Subcutaneous preadipocyte (primary cell): ENCODE measurements at places on chromosomes 1 and 21. TPM values are rescaled to one million over a fixed set of nuclear protein-coding genes. Genes with fewer than 3 reads are reported as not detected.

GLMP gene
- 54.3 and 69.4 TPM in 2 replicates for total RNA-seq

TRIM58 gene
- 0.98 and 4.0 TPM in 2 replicates for total RNA-seq

RHCE gene
- 0.20 and 0.73 TPM in 2 replicates for total RNA-seq

TBX15 gene
- 7.3 and 27.0 TPM in 2 replicates for total RNA-seq

SLC35F3 gene
- not detected in 2 replicates for total RNA-seq

ORC1 gene
- total RNA-seq: 8.8 and 17.2 TPM in 2 replicates

ZBTB8B gene
- under 0.01 TPM in 1 of 2 replicates, not detected in the other for total RNA-seq

CD1E gene
- total RNA-seq: not detected in 2 replicates

CACNA1S gene
- not detected in 2 replicates for total RNA-seq

SEC16B gene
- 1.2 and 2.6 TPM in 2 replicates for total RNA-seq

THBS3 gene
- total RNA-seq: 9.2 and 14.7 TPM in 2 replicates

TESK2 gene
- total RNA-seq: 1.1 and 1.2 TPM in 2 replicates

KCNJ15 gene
- total RNA-seq: 16.6 and 24.3 TPM in 2 replicates

PIK3C2B gene
- 2.2 and 4.0 TPM in 2 replicates for total RNA-seq

PTGFR gene
- 16.4 and 66.5 TPM in 2 replicates for total RNA-seq

DNASE2B gene
- total RNA-seq: not detected in 2 replicates

SLC45A1 gene
- total RNA-seq: 2.5 and 3.3 TPM in 2 replicates

FBXO2 gene
- total RNA-seq: under 0.01 TPM in 1 of 2 replicates, not detected in the other

PADI1 gene
- total RNA-seq: not detected in 2 replicates

MECR gene
- 36.7 and 43.2 TPM in 2 replicates for total RNA-seq

LY9 gene
- total RNA-seq: not detected in 2 replicates

TARDBP gene
- total RNA-seq: 73.5 and 85.2 TPM in 2 replicates

TRAF3IP3 gene
- total RNA-seq: not detected in 2 replicates

CCDC190 gene
- total RNA-seq: not detected in 2 replicates

ADGRB2 gene
- total RNA-seq: 2.6 and 4.7 TPM in 2 replicates

AIM2 gene
- 1.8 and 2.7 TPM in 2 replicates for total RNA-seq

NOTCH2NLA gene
- total RNA-seq: 45.2 and 95.6 TPM in 2 replicates

SPRR2E gene
- not detected in 2 replicates for total RNA-seq

OPTC gene
- not detected in 2 replicates for total RNA-seq

PADI4 gene
- total RNA-seq: not detected in 2 replicates

DIRAS3 gene
- total RNA-seq: 0.78 and 1.8 TPM in 2 replicates
